ENCODE measurements at places on chromosomes 13 and 19.

DNA sequence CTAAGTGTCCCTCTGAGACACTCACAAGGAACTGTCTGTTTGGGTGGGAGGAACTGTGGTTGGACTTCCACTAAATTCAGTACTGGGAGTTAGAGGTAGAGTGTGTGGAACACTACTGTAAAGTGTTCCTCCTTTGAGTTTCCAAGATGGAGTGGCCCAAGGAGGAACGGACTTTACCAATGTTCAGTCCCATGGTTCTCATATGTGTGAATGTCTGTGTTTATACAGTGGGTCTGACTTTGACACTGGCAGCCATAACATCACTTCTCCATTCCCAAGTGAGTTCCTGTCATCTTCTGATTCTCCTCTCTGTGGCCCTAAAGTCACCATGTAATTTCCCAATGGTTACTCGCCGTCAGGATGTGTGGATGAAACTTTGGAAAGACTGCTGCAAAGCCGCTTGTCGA, 136.8 kb upstream of the SERP2 start:
- no peak for DNase-seq

- DNase-seq, result no peak
These were observed 30.1 kb downstream of the RCBTB2 start for GRCh38 chr13:48502601-48503319.

DNA sequence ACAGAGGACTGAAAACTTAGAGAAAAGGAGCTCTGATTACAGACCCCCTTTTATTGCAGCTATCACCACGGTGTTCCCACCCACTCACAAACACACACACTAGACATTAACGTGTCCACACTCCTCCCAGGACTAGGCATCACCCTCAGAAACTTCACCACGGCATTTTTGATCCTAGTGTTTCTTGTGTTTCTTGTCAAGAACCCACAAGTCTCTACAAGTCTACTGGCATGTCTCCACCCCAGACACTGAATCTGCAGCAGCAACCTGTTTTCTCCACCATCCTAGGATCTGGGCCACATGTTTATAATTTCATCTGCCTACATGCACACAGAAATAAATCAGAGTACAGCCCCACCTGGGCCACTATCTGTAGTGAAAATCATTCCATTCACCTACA, 4.3 kb downstream of the ZNF486 start:
- DNase-seq, result no peak

DNA sequence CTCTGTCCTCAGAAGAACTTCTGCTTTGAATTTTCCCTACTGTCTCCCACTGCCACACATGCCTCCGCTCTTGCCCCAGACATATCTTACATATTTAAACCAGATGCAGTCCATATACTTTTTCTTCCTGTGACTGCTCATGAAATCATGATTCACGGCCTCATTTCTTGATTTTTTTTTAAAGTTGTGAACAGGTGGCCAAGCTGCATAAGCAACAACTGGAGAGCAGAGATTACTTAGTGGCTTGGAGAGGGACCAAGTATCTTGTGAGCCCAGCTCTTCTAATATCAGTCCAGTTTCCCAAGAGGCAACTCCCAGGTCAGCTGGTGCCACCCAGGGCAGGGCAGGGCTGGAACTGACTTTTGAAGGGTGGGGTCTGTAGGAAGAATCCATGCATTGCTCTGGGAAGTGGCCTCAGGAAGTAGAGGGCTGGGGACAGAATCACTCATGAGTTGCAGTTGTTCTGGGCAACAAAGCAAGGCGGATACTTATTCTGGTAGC, 152.4 kb downstream of the LMO7 start:
- no peak for DNase-seq

DNA sequence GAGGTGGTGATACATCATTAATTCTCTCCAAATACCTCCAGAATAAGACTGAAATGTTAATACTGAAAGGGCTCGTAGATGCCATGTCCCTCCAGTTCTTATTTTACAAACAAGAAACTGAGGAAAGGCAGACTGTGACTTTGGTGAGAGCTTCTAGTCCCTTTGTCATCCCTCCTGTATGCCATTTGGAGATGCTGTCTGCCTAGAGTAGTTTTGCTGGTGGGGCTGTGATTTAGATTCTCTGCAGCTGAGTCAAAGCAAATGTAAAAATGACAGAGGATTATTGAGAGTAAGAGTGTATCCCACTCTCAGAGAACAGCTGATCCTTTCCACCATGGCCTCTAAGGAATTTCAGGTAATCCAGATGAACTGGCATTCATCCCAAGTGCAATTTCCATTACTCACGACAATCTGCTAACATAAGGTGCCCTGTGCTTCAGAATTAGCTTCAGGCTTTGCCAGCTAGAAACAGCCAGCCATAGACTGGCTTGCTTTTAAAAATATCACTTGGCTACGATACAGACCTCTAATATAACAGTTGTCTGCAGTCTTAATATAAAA, 16.8 kb downstream of the PABPC3 start:
- DNase-seq, result no peak

GRCh38 chr13:102401766-102402165, at the start of gene FGF14:
Gene FGF14, minus strand, starts transcription at chr13:102402048.
- DNase-seq, result no peak

DNA sequence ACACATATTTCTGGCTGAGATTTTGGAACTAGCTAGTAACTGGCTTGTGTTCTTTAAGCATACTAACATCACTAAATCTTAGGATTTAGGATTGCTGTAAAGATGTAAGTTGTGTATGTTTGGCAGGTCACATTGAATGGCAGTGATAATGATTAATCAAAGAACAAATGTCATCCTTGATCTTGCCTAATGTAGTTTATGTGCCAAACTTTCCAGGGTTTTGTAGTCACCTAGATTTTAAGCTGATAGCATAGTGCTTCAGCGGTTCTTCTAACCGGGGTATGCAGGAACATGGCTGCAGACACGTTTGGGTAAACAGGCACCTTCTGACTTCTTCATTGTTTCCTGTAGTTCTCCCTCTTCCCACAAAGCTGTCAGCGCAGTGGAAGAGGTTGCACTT, 9.7 kb downstream of the CLN5 start:
- no peak for DNase-seq

DNA sequence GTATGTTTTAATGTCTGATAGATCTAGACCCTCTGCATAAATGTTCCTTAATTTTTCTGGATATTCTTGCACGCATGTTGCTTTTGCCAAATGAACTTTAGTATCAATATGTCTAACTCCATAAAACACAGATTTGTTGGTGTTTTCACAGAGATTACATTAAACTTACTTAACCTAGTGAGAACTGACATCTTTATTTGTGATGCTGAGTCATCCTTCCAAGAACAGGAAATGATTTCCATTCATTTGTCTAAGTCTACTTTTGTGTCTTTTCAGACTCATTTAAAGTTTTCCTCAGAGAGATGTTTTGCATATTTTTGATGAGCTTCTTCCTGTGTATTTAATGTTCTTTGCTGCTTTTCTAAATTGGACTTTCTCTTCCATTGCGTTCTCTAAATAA, 184.0 kb downstream of the SLC7A1 start:
- no peak for DNase-seq

GRCh38 chr19:11624069-11624463, 26.8 kb downstream of the ZNF627 start:
- DNase-seq, result no peak

DNA sequence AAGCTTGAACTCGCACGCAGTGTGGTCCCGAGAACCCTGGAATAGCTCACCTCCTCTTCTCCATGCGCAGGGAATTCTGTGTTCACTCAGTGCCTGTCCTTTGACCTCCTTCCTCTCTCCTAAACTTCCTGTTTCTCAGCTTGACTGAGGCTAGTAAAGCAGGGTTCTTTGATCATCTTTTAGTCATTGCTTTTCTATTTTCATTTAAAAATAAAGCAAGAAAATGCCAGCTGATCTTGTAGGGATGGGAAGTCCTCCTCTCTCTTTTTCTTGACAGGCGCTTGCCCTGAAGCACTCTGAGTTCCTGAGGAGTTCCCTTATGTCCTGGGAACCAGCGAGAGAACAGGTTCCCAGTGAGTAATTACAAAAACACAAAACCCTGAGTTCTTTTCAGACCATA, 62.8 kb downstream of the ARHGEF7 start:
- no peak for DNase-seq

DNA sequence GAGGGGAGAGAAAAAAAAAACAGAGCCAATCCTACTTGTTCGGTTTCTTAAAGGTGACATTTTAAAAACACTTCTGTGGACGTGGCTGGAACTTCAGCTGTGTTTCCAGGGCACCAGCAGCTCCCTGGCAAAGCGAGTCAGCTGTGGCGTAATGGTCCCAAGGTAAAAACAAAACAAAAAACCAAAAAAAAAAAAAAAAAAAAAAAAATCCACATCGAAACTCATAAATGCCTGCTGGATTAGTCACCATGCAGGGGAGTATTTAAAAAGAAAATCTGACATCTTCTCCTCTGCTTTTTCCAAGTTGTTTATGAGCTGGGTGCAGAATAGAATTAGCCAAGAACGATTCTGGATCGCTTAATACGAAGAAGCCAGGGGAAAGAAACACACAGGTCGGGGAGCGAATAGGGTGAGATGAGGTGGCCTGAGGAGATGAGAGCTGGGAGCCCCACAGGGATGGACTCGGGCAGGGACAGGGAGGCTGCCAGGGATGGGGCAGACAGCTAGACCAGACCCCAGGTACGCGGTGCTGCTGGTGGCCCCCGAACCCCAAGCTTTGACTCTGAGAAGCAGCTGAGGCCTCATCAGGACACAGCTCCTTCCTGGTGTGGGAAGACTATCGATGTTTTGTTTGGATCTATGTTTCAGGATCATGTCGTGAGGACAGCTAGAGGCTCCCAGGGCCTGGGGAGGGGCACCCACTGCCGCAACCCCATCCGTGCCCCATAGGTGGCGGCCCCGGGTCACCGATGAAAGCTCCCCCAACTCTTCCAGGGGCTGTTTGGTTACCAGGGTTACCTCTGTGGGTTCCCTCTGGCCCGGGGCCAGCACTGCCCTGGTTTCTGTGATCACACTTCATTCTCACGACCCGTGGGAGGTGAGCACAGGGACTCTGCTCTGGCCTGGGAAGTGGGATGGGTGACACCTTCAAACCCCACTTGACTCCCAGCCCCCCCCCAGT, 3.1 kb upstream of the CTXN1 start:
- peak; percentile 48 for DNase-seq

- DNase-seq, result no peak
These were observed 21.2 kb downstream of the PCID2 start for GRCh38 chr13:113187263-113187669.

DNA sequence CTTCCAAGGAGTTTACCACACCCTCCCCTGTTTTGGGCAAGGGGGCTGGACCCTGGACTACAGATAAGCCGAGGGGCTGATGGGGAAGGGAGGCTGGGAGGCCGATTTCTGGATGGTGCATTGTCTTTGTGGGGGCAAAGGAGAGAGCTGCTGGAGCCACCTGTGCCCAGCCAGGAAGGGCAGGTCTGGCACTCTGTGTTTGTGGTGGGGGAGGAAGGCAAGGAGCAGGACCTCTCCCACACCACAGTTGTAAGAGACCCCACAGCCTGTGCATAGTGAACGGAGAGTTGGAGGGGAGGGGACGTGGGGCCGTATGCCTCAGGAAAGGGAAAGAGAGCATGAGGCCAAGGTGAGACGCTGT, 16.0 kb upstream of the PRR19 start:
- no peak for DNase-seq

DNA sequence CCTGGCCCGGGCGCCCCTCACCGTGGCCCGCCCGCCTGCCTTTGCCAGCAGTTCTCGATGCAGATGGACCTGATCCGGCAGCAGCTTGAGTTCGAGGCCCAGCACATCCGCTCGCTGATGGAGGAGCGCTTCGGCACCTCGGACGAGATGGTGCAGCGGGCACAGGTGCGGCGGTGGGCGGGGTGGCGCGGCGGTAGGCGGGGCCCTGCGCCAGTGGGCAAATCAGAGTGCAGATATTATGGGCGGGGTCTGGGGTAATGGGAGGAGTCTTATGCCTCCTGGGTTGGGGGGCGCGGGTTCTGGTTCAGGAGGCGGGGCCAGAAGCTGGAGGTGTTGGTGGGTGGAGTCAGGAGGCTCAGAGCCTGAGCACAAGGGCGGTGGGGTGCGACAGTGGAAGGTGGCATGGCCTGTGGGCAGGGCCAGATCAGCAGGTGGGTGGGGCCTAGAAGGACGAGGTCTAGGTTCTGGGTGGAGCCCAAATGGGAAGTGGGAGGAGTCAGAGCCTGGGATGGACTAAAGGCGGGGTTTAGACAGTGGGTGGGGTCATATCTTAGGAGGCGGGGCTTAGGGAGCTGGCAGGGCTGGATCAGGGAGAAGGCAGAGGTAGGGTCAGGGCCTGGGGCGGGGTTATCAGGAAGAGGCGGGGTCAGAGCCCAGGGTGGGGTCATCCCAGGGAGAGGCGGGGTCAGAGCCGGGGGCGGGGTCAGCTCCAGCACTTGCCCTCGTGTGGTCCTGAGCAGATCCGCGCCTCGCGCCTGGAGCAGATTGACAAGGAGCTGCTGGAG, 5.6 kb downstream of the APC2 start:
- no peak for DNase-seq

- peak; percentile 76 for DNase-seq
These were observed 672 bp upstream of the IRF2BP1 start for GRCh38 chr19:45886427-45887199.

DNA sequence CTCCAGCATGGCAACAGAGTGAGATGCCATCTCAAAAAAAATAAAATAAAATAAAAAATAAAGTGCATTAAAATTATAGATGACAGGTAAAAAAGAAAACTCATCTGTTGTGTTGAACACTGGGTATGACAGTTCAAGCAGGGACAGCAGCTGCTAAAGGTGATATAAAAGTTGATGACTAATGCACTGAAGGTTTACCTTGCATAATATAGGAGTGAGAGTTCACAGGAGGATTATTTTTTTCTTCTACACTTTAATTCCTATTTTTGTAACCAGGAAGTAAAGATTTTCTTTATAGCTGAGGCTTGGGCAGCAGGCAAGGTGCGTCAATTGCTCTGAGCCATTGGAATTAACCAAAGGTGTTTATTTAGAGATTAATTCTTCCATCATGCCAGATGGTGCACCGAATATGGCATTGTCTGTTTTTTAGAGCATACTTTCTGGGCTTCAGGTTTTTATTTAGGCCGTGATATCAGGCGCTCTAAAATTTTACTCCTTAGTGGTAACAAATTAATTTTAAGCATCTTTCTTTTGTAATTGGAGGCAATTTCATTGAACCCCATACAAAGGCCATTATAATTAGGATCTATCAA, 337.0 kb upstream of the SLC10A2 start:
- no peak for DNase-seq

GRCh38 chr13:61908906-61909615, 493.4 kb upstream of the PCDH20 start:
- no peak for DNase-seq

DNA sequence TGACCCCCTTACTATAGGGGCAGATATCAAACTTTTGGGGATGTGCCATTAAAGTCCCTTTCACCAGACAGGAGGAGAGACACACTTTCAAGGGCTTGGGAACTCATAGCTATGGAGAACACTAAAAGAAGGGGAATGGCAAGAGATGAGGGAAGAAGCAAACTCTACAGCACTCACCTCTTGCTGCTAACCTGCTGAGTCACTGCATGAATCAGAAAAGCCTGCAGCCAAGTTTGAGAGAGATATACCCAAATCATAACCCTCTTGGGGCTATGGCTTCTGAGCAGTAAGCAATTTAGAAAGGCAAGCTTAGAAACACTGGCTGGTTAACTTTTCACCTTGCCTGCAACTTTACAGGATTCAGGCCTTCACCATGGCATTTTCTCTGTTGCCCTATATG, 1028.0 kb downstream of the UQCRFS1 start:
- no peak for DNase-seq

All from stimulated activated CD8-positive, alpha-beta memory T cell treated with anti-CD3 and anti-CD28 coated beads, Interleukin-4, amount 100 ng/mL, for 1 hour (primary cell).